Activated T-cell treated with anti-CD3 and anti-CD28 coated beads for 48 hours (primary cell): ENCODE measurements at places on chromosomes 6 and 20.

DNA sequence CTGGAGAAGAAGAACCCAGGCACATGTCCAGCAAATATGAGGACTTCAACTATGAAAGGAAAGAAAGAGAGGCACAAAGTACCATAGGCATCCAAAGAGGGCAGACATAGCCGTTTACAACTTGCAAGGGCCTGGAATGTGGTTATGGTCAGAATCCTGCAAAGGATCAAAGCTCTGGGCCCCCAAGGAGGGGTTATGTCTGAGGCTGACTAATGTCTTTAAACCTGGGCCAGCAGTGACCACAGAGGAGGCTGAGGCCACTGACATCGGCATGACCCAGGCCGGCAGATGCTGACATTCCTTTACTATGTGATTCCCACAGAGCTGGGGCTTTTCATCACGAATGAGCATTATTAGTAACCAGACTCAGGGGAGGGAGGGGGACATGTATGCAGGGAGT, 861.1 kb downstream of the DHX35 start:
- DNase-seq, result no peak

DNA sequence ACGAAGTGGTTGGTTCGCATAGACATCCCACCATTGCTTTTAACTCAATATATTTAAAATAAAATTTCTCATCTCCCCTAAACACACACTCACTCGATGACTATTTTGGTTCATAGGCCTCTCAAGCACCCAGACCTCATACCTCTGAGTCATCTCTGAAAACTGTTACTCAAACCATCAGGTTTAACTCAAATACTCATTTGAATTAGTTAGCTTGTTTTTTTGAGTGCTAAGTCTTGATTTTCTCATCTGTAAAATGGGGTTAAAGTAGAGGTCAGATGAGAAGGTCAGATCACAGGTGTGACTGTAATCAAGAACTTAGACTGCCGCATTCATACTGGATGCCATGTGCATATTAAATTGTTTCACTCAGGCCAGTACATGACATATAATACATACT, 243.9 kb upstream of the TENT5A start:
- no peak for DNase-seq

GRCh38 chr20:63935447-63935846, 20.8 kb downstream of the UCKL1 start:
- no peak for DNase-seq

GRCh38 chr6:137472641-137473137, 21.5 kb downstream of the OLIG3 start:
- DNase-seq, result no peak

DNA sequence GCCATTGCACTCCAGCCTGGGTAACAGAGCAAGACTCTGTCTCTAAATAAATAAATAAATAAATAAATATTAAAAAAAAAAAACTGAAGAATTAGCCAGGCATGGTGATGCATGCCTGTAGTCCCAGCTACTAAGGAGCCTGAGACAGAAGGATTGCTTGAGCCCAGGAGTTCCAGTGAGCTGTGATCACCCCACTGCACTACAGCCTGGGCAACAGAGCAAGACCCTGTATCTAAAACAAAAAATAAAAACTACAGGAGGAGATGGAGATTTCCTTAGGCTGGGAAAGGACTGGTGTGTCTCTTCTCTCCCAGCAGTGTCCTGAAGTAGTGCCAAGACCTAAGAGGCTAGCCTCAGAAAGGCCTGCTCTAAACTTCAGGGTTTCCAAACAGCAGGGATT, 8.1 kb upstream of the GTF3C6 start:
- no peak for DNase-seq

DNA sequence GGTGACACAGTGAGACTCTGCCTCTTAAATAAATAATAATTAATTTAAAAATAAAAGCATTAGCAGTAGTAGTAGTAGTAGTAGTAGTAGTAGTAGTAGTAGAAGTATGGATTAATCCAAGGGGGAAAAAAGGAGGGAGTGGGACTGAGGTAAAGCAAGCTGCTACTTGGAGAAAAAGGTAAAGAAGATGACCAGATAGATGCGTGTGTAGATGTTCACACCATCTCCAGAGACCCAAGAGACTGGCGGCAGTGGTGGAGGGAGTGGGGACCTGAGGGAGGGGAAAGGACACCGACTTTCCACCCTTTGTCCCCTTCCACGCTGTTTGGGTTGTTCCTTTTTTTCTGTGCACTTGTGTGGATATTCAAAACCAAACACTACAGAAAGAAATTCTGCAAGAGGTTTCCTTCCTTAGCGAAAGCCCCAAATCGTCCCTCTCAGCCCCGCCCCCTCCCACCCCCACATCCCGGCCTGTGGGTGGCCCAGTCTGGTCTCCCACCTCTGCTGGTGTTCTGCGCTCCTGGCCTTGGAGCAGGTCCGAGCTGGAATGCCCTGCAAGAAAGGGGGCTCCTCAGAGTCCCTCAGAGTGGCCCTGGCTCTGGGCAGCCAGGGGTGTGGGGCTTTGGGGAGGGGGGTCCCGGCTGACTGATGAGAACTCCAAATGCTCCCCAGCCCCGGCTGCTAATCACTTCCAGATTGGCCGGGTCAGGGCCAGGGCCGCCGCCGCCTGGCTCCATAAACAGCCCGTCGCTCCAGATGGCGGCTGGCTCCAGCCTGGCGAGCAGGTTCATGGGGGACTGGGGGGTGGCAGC, 60.2 kb downstream of the UBE2V1 start:
- no peak for DNase-seq

GRCh38 chr6:151514000-151514730, 20.3 kb downstream of the CCDC170 start:
- DNase-seq, result no peak

GRCh38 chr6:95143408-95144180, 433.7 kb upstream of the MANEA start:
- no peak for DNase-seq

- DNase-seq, result no peak
These were observed 23.5 kb upstream of the NPBWR2 start for GRCh38 chr20:64130876-64131275.

DNA sequence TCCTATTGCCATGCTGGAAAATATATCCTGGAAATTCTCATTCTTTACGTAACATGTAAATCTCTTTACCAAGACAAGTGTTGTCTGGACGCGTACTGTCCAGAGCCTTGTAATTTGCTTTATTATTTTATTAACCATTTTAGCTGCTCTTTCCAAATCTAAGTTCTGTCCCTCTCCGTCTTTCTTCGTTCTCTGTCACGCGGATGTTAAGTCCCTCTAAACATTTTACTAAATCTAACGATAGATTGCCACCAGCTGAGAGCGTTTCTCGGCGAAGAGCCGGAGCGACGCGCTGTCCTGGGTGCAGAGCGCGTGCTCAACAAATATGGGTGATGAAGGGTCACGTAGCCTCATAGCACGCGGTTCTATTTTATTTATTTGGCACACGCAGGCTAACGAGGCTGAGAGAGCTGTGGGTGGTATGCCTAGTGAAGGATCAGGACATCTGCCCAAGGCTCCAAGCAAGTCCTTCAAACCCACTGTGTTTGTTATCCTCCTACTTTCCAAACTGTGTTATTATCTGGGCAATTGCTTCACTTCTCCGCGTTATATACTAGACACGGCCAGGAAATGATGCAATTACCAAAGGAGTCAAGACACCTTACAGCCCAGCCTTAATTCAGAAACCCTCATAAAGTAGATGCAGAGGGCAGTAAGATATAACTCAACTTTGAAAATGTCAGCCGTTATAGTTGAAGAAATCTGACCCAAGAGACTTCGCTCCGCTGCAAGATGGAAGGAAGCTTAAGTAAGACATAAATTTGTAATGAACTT, 10.0 kb upstream of the NCOA7 start:
- peak; percentile 50 for DNase-seq

- no peak for DNase-seq
These were observed 61.7 kb downstream of the RIOK1 start for GRCh38 chr6:7451326-7451725.

DNA sequence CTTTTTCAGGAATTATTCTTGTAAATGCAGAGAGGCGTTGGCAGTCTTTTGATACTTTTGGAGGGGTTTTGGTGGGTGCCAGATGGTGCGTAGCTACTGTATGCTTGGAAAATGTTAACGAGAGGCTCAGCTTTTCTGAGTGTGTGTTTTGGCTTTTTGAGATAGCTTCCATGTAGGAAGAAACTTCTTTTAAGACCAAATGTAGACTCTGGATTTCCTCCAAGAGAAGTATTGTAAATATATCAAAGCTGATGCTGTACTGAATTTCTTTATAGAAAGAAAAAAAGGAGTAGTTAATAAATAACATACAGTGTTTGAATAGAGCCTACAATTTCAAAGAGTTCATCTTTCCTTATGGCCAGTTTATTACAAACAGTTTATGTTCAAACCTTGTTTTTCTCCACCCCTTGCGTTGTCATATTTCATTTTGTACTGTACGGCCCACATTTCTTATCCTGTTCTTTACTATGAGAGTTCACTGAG, 16.7 kb downstream of the TIAM2 start:
- DNase-seq, result no peak

DNA sequence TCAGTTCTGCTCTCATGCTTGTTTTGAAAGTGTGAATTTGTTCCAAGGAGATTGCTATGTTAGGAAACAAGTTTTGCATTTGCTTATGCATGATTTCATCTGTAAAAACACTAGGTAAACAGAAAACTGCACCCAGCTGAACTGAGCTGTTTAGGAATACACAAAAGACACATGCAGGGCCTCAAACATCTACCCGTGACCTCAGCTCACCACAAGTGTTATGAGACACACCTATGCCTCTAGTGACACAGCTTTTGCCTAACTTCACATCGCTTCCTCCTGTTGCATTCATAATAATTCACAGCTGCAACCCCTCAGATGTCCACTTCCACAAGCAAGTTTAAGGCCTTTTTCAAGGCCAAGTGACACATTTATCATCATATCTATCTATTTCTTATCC, 98.0 kb upstream of the SLC24A3 start:
- DNase-seq, result no peak

- DNase-seq, result no peak
These were observed 202.5 kb upstream of the SGK1 start for GRCh38 chr6:134520181-134521115.

DNA sequence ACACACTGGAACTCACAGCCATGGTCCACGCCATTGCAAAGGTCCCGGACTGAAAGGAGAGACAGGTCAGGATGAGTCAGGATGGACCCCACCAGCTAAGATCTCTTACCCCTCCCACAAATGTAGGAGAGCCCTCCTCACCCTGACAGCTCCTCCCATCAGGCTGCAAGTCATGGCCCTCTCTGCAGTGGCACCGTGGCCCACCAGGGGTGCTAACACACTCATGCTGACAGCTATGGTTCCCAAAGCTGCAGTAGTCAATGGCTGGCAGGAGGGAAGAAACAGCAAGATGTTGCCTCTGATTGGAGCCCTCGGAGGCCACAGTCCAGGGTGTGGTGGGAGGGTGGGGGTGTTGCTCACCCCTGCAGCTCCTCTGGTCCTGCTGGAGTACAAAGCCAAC, 5.7 kb upstream of the RBPJL start:
- peak; percentile 46 for DNase-seq

- no peak for DNase-seq
These were observed 30.5 kb upstream of the AKAP12 start for GRCh38 chr6:151209071-151209831.

DNA sequence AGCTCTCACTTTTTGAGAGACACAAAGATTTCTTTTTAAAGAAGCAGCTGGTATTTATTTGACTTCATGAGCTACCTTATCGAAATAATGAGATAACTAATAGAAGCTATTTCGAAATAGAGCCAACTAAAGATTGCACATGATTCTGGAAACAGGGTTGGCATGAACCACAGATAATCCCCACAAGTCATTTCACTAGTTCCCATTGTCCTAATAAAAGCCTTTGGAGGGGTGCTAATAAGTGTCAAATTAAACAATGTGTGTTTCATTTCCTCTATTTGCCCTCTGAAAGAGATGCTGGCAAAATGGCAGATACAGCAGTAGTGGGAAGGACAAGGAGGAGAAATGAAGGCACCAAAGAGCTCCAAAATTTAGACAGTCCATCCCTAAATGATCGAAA, 78.6 kb upstream of the RIPOR2 start:
- no peak for DNase-seq

DNA sequence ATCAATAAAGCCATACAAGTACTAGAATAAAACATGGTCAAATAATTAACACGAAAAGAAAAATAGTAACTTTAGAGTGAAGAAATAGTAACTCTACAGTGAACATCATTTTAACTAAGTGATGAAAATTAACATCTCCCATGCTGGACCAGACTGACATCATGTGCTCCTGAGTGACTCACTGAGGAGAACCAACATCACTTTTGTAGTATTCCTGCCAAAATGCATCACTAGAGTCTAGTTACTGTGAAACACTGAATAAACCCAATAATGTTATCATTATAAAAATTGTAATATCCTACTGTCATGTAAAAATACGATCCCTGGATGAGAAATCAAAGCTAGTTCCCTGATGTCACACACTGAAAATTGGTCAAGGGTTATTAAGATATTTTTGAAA, 361.3 kb downstream of the CD109 start:
- DNase-seq, result no peak

DNA sequence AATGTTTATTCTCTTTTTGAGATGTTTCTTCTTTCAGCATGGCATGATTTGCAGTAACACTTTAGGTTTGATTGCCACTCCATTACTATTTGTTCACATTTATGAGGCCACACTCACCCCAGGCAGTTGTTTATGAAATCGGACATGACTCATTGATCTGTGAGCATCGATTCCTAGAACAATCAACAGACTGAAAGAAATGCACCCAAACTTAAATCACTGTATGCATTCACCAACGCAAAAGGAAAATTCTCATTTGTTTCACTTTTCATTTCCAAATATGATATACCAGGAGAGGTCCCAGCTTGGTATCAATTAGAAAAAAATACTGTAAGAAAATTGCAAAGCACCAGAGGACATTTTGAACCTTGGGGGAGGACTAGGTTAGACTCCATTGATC, 5.4 kb upstream of the GJA10 start:
- DNase-seq, result no peak

GRCh38 chr20:63189846-63190559, 25.9 kb downstream of the YTHDF1 start:
- no peak for DNase-seq

DNA sequence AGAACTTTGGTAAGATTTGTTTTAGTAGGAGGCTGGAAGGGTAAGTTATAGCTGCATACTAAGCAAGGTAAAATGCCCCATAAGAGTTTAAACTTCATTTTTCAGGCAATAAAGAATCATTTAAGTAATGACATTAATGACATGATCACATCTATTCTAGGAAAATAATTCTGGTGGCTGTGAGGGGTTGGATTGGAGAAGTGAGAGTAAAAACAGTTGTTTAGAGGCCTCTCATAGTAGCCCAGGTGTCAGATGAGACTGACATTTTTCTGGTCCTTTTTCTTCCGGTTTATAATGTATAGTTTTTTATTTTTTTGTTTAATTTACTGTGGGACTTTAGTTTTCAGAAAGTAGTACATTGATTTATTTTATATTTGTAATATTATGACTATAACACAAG, 40.8 kb downstream of the ITCH start:
- no peak for DNase-seq

GRCh38 chr20:63317601-63318291, 24.8 kb downstream of the COL20A1 start:
- DNase-seq, result no peak

DNA sequence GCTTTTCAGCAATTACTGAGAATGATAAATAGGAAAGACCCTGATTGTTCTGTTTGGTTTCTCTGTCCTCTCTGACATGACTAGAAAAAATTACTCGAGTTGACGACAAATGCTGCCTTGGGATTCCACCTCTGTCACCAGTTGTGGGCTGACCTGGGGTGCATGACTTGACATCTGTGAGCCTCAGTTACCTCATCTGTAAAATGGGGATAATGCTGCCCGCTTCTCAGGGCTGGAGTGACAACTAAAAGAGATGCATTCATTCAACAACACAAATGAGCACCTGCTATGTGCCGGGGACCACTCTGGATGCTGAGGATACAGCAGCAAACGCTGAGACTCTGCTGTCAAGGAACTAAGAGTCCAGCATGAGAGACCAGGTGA, 94.8 kb downstream of the NFATC2 start:
- no peak for DNase-seq
